ENCODE measurements at places on chromosomes 7 and 10.

DNA sequence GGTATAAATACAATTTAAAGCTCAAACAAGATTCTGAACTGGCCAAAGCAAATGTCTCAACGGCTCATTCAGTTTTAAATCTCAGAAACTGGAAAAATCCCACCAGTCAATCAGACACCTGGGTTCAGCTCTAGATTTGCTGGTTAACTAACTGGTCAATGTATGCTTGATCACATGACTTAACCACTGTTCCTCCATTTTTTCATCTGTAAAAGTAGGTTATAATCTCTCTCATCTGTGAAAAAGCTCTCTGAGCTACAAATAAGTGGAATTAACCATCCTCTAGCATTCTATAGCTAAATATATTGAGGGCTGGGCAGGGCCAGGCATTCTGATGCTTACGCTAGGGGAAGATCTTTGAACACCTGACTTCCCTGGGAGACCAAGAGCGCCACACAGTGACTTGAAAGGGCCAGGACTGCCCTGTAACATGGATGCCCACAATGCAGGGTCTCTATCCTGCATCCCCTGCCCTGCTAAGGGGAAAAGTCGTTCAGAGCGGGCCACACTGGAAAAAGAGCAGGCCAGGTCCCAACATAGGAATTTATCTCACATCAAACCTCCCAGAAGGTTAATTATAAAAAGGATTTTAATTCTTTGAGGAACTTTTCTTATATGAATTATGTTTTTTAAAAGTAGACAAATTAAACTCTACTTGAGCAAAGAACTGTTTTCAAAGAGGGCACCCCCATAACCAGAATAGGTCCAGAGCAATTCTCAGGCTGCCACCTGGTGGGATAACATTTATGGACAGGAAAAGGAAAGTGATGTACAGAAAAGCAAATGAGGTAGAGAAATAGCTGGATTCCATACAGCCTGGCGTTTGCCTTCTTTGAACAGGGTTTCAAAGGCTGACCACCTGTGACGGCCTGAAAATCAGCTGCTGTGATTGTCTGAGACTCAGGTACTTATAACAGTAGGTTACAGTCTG is 1.8 kb downstream of the RP9 start:
- no peak for DNase-seq

DNA sequence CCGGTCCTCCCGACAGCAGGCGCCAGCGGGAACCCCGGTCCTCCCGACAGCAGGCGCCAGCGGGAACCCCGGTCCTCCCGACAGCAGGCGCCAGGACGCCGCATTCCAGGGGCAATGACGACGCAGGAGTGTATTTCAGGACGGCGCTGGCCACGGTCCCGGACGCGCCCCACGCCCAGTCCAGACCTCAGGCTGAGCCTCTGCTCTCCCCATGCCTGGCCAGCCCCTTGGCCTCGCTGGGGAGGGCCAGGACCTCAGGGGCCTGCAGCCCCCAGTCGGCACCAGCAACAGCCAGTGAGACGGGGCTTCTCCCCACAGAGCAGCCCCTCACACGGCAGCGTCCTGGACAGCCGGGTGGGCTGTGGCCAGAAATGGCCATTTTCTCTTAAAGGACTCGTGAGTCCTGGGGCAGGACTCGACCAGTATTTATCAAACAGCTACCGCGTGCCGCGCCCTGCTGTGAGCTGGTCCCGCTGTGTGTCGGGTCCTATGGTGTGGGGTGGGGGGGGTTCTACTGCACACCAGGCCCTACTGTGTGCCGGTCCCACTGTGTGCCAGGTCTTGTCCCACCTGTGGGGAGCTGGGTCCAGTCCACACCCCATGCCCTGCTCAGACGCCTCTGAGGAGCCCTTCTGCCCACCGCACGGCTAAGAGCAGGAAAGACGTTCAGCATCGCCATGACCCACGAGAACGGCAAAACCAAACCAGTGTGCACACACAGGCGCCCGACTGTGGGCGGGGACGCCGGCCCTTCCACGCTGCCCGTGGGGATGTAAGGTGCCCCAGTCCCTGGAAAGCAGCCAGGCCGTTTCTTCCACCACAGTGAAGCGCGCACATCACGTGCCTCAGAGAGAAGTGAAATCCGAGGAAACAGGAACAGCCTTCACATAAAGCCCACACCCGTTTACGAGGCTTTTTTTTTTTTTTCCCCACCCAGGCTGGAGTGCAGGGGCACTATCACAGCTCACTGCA is 33.3 kb downstream of the GET4 start:
- no peak for DNase-seq

GRCh38 chr10:124683814-124684213 is 60.4 kb downstream of the FAM53B start:
- DNase-seq = no peak

GRCh38 chr10:121865554-121865953 is 62.3 kb downstream of the ATE1 start:
- no peak for DNase-seq
